ENCODE measurements at places on chromosomes 13 and 19.

DNA sequence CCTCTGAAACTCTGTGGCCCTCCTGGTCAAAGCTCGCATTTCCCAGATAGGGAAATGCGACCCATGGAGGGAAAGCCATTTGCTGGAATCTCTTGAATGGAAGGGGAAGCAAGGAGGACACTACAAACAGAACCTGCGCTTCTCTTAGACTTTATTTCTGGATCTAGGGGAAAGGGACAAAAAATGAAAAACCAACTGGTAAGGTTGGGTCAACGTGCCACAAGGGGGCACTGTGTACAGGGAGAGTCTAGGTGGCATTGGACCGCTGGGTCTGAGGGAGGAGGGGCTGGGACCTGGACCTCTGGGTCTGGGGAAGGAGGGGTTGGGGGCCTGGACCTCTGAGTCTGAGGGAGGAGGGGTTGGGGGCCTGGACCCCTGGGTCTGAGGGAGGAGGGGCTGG lies 5.0 kb downstream of the KLK4 start:
- DNase-seq = peak; percentile 31

- no peak for DNase-seq
Measured at GRCh38 chr19:7461841-7462629, 26.8 kb downstream of the PEX11G start.

DNA sequence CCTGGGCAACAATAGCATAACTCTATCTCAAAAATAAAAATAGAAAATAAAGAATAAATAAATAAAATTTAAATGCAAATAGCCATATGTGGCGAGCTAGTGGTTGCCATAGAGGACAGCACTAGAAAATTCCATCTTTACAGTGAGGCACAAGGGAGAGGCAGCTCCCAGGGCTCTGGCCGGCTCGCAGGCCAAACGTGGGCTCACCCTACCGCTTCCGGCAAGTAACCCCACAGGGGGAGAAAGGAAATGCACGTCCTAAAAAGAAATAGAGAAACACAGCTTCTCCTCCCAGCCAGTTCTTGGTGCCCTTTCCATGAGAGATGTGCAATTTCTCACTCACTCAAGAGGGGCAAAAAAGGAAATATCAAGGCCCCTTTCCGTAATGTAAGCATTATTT lies 12.4 kb upstream of the GRWD1 start:
- no peak for DNase-seq

- no peak for DNase-seq
Measured at GRCh38 chr19:50223439-50223716, 20.0 kb downstream of the MYH14 start.

DNA sequence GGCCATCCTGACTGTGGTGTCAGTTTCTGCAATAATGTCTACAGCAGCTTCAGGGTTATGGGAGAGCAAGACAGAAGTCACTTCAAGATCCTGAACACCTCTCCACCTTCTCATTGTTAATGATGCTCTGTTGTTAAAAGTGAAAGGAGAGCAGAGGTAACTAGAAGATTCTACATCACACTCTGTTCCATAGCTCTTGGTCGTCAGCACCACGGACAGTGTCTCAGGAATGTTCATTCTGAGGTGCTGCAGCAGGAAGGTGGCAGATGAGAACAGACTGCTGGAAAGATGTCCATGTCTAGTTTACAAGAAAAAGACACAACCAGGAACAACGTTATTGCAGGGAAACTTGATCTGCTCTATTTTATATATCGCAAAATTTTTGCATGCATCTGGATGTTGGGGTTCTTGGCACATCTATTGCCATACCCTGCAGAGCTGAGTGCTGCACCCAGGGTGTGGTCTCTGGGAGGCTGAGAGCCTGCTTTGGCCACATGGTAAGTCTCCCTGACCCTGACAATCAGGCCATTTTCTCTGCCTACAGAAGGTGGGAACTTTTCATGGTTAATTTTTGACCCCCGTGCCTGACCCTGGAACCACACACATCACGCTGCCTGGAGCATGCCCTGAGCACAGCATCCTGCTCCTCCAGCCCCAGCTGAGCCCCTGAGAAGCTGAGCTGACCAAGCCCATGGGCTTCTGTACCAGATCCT lies 12.7 kb downstream of the CEACAM21 start:
- peak; percentile 47 for DNase-seq

- DNase-seq = peak; percentile 51
Measured at GRCh38 chr19:39342647-39343305, 555 bp downstream of the SAMD4B start.

Measured in AG08396 (cell line).